ENCODE measurements at places on chromosomes 2 and 18.

GRCh38 chr18:6589923-6590322 lies 139.6 kb upstream of the ARHGAP28 start:
- DNase-seq, result no peak

GRCh38 chr2:171584001-171584400 lies 61.7 kb downstream of the CYBRD1 start:
- no peak for DNase-seq

GRCh38 chr2:196277002-196277401 lies 105.6 kb upstream of the STK17B start:
- no peak for DNase-seq

GRCh38 chr2:72140621-72140960 lies 7.1 kb downstream of the CYP26B1 start:
- DNase-seq, result no peak

- no peak for DNase-seq
Measured at GRCh38 chr18:58769321-58769720, 95.4 kb upstream of the ZNF532 start.

DNA sequence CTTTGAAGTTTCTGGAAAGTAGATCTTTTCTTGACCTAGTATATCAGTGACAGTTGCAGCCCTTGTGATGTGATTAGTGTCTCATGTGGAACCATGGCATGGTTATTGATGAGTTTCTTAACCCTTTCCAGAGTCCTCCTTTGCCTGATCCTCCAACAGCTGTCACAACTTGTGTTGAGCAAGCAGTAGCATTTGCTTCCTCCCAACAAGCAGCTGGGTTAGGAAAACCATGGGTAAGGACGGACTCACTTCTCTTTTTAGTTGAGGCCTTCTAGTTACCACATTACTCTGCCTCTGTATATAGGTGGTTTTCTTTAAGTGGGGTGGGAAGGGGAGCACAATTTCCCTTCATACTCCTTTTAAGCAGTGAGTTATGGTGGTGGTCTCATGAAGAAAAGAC lies 96.3 kb downstream of the XRCC5 start:
- no peak for DNase-seq

DNA sequence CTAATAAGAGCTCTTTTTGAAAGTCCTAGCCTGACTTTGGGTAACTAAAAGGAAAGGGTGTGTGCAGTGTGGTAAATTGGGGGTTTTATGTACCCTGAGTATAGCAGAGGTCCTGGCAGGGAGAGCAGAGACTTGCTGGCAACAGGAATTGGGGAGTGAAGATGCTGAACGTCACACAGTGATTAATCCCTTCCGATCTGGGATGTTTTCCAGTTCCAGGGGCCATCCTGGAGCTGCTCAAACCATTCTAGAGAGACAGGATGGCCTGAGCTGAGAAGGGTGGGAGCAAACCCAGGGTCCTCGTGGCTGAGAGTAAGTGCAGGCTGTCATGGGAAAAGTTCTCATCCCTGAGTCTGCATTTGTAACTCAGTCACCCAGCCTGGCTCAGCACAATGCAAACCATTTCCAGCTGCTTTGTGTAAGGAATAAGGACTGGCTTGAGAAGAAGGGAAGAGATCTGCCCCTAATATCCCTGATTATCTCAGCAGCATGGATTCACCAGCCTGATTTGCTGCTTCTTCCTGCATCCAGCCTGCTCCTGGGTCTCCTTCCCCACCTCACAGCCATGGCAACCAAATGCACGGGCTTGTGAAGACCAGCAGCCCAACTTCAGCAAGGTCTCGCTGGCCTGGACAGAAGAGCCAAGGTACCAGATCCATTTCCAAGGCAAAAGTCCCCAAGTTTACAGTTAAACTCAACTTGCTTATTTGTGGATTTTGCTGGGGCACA lies 47.1 kb upstream of the CELF4 start:
- DNase-seq, result no peak

DNA sequence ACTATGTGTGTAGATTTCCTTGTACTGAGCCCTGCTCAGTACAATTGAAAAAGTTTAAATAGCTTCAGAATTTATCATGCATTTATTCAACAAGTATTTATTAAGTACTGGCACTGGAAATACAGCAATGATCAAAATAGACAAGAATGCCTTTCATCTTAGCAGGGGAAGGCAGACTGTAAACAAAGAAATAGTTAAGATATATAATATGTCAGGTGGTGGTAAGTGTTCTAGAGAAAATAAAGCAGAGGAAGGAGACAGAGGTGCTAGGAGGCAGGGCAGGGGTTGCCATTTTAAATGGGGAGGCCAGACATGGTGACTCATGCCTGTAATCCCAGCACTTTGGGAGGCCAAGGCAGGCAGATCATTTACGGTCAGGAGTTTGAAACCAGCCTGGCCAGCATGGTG lies 13.6 kb upstream of the LIPG start:
- DNase-seq, result peak; percentile 90

GRCh38 chr2:37969731-37970130 lies 44.6 kb downstream of the RMDN2 start:
- no peak for DNase-seq

- no peak for DNase-seq
Measured at GRCh38 chr2:213274143-213274542, 10.1 kb upstream of the SPAG16 start.

DNA sequence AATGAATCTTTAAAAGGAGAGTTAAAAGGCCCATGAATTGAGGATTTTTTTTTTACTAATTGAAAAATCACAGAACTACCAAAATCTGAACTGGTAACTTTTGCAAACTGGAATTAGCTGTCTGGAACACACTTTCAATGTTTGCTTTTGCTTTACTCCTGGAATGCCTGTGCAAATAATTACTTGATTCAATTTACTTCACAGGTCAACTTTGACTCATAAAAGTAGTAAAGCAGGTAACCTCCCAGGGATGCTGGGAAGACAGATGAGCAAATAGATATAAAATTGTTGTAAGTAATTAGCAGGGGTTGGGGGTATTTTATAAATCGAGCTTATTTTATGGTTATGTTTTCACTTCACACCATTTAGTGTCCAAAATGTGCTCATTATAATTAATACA lies 398.3 kb upstream of the HNRNPA3 start:
- DNase-seq, result no peak

GRCh38 chr2:17879913-17880274 lies 1.4 kb downstream of the KCNS3 start:
- no peak for DNase-seq

DNA sequence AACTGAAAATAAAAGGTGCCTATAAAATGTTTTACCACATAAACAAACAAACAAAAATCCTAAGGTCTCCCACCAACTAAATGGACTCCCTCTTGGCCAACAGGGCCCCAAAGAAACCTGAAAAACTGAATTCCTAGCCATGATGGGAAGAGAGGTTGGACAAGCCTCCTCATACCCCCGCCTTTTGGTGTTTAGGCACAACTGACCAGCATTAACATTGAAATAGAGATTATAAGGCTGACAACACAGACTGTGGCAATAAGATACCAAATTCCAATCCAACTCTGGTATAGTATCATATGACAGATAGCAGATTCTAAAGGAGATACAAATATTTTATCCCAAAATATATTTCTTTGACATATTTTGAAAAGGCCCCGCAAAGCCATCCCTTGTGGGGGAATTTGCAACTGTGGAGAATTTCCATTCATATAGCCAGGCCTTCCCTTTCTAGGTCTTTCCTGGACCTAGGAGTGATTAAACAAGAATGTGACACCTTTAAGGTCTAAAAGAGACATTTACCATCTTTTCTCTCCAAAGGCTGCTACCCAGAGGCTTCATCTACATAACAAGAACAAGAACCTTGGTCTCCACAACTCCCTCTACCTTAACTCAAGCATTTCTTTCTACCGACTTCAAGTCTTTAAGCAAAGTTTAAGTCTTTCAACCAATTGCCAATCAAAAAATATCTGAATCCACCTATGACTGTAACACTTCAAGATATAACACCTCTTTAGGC lies 80.0 kb downstream of the CHN1 start:
- no peak for DNase-seq

DNA sequence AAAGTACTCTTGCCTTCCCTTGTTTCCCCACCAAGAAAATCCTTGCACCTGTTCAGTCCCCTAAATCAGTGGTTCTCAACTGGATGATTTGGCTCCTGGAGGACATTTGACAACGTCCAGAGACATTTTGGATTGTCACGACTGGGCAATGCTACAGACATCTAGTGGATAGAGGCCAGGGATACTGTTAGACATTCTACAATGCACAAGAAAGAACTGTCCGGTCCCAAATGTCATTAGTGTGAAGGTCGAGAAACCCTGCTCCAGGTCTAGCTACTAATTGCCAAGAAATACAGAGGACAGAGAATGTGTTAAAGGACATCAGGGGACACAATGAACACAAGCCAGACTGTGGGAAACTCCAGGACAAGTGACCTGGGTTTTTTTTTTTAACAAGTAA lies 60.0 kb downstream of the LRP2 start:
- no peak for DNase-seq

GRCh38 chr18:74982946-74983635 lies 225.8 kb downstream of the PTGR3 start:
- no peak for DNase-seq

GRCh38 chr2:29398384-29399237 lies 283.4 kb downstream of the CLIP4 start:
- peak; percentile 59 for DNase-seq

- no peak for DNase-seq
Measured at GRCh38 chr2:150081775-150082481, 405.5 kb downstream of the RND3 start.

- DNase-seq, result no peak
Measured at GRCh38 chr18:4293337-4293736, 161.8 kb downstream of the DLGAP1 start.

GRCh38 chr2:161415034-161415986 lies 787 bp upstream of the TBR1 start:
- no peak for DNase-seq

DNA sequence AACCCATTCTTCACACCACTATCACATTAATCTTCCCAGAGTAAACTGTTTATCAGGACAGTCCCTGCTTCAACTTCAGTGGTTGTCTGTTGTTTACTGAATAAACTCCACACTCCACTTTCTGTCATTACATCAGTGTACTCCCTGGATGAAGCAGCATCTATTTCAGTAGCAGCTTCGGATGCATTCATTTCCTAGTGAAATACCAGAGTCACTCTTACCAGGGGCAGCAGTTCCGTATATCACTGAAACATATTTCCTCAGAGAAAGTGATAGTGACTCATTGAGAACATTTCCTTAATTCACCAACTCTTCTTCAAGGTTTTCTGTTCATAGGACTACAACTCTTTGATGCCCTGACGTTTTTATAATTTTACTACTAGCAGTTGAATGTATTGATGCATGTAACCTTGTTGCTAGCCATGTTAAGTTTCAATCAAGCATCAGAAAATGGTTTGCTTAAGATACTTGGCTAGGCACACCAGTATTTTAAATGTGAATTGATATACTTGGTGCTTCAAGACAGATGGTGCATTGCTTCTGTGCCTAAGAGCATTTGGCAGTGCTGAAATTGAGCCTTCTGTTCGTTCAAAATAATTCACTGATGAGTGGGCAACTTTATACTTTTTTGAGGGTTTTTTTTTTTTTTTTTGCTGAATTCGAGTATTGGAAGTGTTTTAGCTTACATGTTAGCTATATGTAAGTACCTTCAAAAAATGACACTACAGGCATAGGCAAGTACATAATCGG lies 92.3 kb downstream of the UBE2E3 start:
- peak; percentile 9 for DNase-seq

- no peak for DNase-seq
Measured at GRCh38 chr2:76311728-76312127, 601.0 kb upstream of the GCFC2 start.

DNA sequence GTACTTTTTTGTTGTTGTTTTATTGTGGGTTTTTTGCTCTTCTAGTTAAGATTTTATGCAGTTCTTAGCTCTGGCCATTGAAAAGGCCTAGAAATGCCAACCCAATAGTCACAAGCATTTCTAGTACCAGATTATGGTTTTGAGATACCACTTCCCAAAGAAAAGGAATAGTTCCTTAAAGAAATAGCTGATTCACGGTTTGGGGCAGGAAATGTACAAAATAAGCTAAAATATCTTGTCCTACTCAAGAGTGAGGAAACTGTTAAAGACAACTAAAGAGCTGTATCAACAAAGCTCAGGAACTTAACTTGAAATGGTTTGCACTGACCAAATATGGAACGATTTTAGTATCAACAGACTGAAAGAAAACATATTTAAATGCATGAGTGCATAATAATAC lies 35.4 kb downstream of the PGAP1 start:
- no peak for DNase-seq
